ENCODE measurements at places on chromosomes 1 and 21.

- peak; percentile 90 for DNase-seq
Measured at GRCh38 chr1:241482761-241483250, 36.7 kb downstream of the FH start.

GRCh38 chr1:46717654-46718053 lies 1.3 kb downstream of the EFCAB14 start:
- no peak for DNase-seq

GRCh38 chr1:64898107-64898861 lies 68.1 kb downstream of the JAK1 start:
- DNase-seq = peak; percentile 96

DNA sequence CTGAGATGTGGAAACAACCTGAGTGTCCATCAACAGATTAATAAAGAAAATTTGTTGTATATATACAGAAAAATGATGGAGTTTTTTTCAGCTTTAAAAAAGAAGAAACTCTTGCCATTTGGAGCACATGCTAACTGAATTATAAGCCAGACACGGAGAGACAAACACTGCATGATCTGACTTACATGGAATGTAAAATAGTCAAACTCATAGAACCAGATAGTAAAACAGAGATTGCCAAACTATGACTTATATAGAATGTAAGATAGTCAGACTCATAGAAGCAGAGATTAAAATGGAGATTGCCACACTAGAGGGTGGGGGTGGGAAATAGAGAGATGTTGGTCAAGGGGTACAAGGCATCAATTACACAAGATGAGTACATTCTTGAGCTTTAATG lies 1786.6 kb downstream of the PLA2G4A start:
- DNase-seq = peak; percentile 1
